ENCODE measurements at places on chromosomes 13 and 19.

GRCh38 chr19:55962186-55962585 is 14.6 kb downstream of the NLRP8 start:
- DNase-seq, result no peak

DNA sequence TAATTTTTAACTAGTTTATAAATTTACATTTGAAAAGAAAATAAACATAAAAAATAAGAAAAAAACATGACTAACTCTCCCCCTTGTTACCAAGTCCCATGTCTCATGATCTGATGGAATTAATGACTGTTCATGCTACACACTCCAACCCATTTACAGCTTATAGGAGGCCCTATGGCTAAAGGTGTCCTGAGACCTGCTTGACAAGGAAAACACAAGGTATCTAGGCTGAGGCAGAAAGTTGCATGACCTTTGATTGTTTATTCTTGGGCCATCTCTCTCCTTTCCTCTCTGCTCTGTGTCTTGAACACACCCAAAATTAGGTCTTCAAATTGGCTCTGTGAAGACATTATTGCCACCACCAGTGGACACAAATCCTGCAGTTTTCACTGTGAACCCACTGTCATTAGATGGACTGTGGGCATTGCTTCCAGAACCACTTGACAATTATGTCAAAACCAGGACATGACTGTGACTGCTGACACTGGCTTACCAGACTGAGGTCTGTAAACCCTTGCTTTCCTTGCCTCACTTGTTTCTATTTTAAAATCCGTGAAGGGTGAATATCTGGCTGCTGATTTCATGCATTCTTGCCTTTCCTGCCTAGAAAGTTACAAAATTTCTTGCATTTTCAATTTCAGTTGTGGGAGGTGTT is 386.5 kb upstream of the SPRY2 start:
- no peak for DNase-seq

DNA sequence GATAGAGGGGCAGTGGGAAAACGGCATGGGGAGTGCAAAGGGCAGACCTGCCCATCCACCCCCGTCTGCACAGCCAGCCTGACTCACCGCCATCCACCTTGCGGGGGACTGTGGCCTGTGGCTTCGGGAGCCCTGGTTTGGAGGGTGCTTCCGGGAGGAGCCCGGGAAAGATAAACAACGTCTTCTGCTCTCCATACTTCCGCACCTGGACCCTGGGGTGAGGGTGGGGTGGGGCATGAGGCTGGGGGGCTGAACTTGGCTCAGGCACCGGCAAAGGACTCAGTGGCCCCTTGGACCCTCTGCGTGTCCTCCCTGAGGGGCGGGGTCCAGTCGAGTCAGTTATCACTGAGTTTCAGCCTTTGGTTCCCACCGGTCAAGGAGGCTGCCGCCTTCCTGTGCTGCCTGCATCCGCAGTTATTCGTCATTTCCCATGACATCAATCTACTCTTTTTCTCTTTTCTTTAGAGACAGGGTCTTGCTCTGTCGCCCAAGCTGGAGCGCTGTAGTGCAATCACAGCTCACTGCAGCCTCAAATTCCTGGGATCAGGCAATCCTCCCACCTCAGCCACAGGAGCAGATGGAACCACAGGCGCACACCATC is 3.2 kb downstream of the GPR108 start:
- no peak for DNase-seq

GRCh38 chr19:48814895-48815294 is 4.1 kb upstream of the BCAT2 start:
- no peak for DNase-seq

DNA sequence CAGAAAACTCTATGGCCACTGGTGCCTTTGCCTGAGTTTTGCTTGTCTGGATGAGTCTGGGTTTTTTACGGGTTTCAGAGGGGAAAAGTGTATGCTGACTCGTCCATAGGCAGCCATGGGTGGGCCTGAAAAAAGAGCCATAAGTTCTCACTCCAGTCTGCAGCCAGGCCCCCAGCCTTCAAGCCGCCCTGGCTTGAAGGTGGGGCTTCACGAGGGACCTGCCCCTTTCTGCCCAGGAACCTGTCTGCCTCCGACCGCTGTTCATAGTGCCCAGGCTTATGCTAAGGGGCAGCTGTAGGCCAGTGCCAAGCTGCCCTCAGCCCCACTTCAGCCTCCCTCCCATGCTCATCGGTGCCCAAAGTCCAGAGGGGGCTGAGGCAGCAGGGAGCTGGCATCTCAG is 385.2 kb downstream of the PCDH9 start:
- no peak for DNase-seq

- DNase-seq, result no peak
Measured at GRCh38 chr13:46639033-46639981, 86.3 kb downstream of the LRCH1 start.

DNA sequence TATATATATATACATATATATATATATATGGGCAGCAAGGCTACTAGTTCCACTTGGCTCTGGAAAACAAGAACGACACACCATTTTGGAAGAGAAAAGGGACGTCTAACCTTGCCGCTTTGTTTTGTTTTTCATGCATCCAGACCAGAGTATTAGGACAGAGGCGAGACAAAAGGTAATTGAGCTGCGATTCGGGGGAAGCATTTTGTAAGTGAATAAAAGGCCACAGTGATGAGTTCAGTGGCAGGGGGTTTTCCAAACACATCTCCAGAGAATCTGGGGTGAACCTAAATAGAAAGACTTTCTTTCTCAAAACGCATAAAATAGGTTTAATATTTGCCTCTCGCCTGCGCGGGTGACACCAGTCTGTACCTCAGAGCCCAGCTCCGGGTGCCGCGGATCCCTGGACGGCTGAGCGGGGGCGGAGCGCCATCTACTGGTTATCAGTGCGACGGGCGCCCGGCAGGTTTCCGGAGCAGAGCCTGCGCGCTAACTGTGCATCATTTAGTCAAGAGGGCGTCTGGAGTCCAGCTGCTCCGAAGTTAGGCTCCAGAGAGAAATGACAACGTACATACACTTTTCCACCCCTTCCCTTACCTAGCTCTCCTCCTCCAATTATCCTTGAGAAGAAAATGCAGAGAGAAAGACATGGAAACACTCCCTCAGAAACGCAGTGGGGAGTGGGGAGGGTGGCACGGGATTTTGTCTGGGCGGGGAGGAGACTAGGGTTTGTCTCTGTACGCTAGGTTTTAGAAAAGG is 262.3 kb downstream of the TBC1D4 start:
- DNase-seq, result peak; percentile 21

GRCh38 chr19:1255186-1256161 is 7.1 kb downstream of the MIDN start:
- DNase-seq, result no peak

- no peak for DNase-seq
Measured at GRCh38 chr19:41541990-41542584, 33.9 kb upstream of the CEACAM21 start.

GRCh38 chr19:30227661-30228112 is 144.5 kb upstream of the ZNF536 start:
- no peak for DNase-seq

GRCh38 chr19:35431145-35431807 is 16.8 kb upstream of the FFAR2 start:
- DNase-seq, result no peak

GRCh38 chr19:1807695-1808394 is 4.2 kb downstream of the ATP8B3 start:
- no peak for DNase-seq

- no peak for DNase-seq
Measured at GRCh38 chr13:82647540-82647939, 1234.7 kb downstream of the SLITRK1 start.

DNA sequence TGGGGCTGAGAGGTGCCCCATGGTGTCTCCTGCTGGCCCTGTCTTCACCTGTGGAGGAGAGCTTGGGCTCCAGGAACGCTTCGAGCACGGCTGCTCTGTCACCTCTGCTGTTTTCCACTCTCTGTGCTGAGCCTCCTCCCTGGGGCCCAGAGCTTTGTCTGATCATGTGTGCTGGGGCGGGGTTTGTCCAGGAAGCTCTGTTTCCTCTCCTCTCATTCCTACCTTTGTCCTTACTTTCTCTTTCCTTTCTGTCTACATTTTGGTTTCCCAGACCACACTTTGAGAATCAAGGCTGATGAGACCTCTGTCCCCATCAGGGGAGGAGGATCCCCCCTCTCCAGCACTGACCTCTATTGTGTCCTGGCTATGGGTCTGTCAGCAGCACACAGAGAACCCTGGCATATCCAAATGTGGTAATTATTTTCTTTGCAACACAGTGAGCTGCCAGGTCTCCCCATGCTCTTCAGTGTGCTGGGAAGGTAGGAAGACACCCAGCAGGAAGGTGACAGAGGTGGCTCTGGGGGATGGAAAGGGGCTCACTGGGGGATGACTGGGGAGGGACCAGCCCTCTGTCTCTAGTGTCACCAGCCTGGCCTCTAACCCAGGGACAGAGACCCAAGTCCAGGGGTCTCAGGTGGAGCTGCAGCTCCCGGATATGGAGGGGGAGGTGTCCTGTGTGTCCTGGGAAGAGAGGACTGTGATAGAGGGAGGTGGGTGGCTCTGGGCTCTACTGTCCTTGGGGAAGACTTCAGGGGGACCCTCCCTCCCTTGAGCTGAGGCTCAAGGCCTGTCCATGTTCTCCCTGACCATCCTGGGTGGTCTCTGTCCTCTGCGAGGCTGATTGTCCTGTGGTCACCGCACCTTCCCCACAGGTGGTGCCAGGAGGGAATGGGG is at the start of gene CEACAM1:
CEACAM1 (minus strand) TSS at position 128 of the 894 bp plus-strand sequence; CDS start at position 21, 107 bp downstream.
- no peak for DNase-seq

- no peak for DNase-seq
Measured at GRCh38 chr19:12975221-12975741, 5.9 kb downstream of the DAND5 start.

GRCh38 chr13:71632206-71632605 is 234.8 kb downstream of the DACH1 start:
- DNase-seq, result no peak

DNA sequence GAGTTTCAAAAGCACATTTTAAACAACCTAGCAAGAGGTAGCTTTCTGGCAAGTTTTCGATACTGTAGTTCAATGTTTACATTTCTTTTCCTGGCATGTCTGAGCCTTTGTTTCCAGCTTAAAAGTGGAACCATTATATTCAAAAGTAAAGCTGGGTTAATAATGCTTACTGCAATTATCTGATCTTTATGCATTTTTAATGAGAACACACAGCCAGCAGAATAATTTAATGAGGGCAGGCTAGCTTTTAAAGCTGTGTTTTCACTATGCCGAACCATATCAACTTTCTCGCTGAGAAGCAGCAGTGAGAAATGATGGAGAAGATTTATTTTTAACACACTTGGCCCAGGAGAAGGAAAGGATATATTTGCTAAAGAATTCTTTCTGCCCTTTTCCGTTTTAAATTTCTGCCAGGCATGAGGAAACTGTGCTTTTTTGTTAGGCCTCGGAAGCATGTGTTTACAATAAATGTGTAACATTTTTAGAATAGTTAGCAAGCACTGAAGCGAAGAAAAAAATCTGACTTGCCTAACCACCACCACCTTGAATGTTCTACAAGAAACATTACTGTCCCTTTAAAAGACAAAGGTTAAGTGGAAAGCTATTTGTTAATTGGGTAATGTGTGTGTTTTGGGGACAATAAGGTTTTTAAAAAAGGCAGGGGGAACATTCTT is 1.0 kb downstream of the MBNL2 start:
- DNase-seq, result no peak

- no peak for DNase-seq
Measured at GRCh38 chr19:19461671-19462622, 53.4 kb downstream of the TSSK6 start.

GRCh38 chr13:25946321-25946720 is 105.5 kb downstream of the SHISA2 start:
- DNase-seq, result no peak

DNA sequence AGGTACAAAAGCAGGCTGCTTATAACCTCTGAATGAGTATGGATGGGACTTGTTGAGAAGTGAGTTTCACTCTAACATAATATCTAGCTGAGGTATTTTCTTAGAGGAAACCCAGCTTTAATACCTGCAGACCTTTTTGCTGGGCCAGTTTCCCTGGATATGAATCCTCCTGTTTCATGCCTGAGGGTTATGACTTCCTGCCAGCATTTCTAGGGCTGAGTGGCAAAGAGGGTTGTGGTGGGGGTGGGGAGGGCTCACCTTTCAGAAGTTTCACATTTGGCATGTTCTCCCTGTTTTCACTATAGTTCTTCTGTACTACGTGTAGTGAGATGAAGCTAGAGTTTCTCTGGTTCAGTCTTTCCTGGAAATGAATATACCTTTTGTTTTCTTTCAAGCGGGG is 73.7 kb downstream of the LACC1 start:
- no peak for DNase-seq

- DNase-seq, result no peak
Measured at GRCh38 chr13:110208116-110208515, 98.8 kb downstream of the COL4A1 start.

DNA sequence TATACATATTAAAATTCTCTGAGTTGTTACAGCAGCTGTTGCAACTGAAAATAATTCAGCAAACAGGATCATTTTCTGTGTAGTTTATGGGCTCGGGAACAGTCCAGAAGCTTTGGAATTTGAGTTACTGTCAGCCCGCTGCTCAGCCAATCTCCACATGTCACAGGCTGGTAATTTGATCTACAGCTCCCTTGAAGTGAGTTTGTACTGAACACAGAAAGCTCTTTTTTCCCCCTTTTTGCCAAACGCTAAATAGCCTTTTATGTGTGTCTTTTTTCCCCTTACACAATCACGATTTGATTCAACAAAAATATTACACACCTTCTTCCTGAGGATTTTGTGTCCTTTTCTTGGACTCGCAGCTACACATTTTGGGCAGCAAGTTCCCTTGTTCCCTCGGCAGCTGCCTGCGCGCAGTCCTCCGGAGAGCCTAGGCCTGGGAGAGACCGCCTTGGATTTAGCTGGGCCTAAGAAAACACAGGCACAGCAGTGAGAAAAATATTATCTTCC is 371.4 kb downstream of the KCNRG start:
- DNase-seq, result no peak

- DNase-seq, result no peak
Measured at GRCh38 chr13:20424949-20425348, 100.7 kb downstream of the CRYL1 start.

GRCh38 chr19:47063874-47064273 is 15.4 kb upstream of the TMEM160 start:
- DNase-seq, result no peak

DNA sequence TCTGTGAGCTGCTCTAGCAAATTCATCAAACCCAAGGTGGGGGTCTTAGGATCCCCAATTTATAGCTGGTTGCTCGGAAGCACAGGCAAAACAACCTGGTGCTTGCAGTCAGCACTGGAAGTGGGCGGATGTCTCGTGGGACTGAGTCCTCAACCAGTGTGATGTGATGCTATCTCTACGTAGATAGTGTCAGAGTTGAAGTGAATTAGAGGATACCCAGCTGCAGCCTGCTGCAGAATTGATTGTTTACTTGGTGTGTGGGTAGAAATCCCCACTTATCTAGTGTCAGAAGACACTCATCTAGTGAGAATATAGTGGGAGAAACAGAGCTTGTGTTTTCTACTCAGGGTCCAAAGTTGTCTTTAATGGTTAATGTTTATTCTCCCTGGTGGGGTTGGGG is 63.3 kb downstream of the CBY2 start:
- DNase-seq, result no peak

DNA sequence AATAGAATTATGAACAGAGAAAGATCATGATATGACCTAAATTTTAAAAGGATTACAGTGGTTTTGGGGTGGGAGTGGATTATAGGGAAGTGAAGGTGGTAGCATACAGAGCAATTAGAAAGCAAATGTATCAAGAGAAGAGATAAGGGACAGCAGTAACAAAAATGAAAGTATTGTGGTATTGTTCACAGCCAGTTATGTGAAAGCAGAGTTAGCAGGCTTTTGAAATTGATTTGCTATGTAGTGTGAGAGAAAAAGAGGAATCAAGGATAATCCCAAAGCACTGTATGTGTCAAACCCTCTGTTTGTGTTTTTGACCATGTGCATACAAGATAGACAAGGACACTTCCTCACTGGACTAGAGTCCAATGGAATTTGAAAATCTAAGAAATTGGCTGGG is 1721.4 kb downstream of the PCDH9 start:
- DNase-seq, result no peak

GRCh38 chr13:33752597-33752996 is 65.4 kb upstream of the RFC3 start:
- no peak for DNase-seq

Measured in thoracic aorta (tissue), 2 donors.